ENCODE measurements at places on chromosomes 5 and 9.

DNA sequence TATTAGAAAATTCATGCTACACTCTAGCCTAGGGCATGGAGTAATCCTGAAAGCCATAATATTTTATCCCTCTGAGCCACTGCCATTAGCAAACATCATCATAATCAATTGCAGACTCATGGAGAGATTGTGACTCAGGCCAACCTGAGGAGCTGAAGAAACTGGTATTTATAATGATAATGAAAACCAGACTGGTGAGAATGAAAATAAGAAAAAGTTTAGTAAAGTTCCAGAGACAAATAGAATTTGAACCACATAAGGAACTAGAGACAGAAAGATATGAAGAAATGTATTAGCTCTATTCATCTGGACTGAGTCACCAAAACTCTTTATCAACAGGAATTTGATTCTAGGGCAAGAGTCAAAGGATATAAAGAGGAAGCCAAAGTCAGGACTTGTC, 158.7 kb downstream of the DRD1 start:
- no peak for DNase-seq

DNA sequence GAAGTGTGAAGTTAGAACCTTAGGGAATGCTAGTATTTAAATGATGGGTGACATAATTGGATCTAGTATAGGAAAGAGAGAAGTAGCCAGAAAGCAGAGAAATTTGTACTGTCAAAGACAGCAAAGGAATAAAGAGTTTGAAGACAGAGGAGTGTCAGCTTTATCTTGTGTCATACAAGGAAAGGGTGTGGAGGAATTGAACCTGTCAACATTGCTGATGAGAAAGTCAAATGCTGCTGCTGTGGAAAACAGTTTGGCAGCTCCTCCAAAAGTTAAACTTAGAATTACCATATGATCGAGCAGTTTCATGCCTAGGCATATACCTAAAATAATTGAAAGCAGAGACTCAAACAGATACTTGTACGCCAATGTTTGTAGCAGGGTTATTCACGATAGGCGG, 63.7 kb downstream of the DENND4C start:
- no peak for DNase-seq

DNA sequence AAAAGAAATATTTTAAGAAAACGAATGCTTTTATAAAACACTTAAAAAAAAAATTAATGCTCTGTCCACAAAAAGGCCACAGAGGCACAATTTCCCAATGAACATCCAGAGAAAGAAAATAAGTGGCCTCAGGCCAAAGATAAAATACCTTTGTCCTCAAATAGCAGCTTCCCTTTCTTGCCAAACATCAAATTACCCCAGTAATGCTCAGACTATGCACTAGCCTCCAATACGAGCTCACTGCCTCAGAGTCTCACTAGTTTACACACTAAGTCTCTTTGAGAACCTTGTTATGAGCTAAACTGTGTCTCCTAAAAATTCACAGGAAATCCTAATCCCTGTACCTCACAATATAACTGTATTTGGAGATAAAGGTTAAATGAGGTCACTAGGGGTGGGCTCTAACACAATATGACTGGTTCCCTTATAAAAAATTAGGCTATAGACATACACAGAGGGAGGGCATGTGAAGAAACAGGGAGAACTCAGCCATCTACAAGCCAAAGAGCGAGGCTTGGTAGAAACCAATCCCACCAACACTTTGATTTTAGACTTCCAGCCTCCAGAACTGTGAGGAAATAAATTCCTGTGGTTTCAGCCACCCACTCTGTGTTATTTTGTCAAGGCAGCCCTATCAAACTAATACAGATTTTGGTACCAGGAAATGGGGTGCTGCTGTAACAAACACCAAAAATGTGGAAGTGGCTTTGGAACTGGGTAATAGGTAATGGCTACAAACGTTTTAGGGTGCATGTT, 4.4 kb downstream of the MPDZ start:
- no peak for DNase-seq

DNA sequence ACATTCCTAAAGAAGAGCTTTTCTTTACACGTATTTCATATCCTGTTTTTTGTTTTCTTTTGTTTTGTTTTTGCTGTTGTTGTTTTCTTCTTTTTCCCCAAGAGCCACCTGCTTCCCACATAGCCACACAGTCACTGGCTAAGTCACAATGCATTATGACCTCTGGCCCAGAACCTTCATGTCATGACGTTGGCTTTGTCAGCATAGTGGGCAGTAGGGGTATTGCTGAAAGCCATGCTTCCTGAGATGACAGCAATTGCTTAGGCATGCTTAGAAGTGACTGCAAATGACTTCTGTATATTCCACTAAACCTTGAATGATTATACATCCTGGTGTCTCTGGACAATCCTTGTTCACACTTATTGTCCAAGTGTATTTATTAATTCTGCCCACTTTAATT, 375.8 kb downstream of the TAF11L14 start:
- DNase-seq: no peak

DNA sequence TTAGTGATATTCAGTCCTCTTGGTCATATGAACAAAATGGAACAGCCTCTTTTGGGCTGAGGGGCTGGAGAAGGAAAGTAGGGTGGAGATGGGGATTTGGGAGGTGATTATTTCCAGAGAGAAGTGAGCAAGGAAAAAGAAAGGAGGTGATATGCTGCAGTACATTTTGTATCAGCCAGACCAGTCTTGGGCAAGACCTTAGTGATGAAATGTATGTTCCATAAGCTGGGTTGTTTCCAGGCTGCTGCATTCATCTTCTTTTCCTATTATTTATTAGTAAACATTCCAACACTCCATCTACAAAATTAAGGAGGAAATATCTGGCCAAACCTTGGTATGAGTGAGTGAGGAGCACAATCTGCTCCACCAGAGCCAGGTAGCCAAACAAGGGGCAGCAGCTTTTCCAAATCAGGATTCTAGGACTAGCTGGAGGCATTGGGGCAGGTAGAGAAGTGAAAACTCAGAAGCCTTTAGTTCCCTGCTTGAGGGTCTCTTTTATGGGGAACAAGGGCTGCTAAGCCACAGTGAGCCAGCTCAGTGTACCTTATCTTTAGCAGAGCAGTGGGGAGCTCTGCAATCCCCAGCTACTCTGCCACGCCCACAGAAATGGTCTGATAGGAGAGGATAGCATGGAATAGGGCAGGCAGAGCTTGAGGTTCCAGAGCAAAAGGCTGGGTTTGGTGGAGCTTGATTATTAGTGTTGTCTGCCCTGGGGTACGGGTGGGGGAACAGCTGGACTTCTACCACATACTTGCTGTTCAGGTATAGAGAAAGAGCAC, 19.5 kb downstream of the RAD1 start:
- DNase-seq: no peak

DNA sequence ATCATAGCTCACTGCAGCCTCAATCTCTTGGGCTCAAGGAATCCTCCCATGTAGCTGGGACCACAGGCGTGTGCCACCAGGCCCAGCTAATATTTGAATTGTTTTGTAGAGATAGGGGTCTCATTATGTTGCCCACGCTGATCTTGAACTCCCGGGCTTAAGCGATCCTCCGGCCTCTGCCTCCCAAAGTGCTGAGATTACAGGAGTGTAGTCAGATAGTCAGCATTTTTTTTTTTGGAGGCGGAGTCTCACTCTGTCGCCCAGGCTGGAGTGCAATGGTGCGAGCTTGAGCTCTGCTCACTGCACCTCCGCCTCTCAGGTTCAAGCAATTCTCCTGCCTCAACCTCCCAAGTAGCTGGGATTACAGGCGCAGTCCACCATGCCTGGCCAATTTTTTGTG, 1.6 kb upstream of the SAR1B start:
- DNase-seq: no peak

GRCh38 chr5:15037247-15037908, 165.8 kb upstream of the ANKH start:
- no peak for DNase-seq

- DNase-seq: no peak
Observed at GRCh38 chr9:23771746-23772384, 54.2 kb downstream of the ELAVL2 start.

DNA sequence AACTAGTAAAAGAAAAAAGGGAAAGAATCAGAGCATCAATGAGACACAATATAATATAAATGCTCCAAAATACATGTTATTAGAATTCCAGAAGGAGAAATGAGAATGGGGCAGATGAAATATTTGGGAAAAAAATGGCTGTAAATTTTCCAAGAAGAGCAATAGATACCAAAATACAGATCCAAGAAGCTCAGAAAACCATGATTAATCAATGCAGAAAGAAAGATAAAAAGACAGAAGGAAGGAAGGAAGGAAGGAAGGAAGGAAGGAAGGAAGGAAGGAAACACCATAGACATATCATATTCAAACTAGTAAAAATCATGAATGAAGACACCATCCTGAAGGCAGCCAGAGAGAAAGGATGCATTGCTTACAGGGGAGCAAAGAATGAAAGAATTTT, 920.9 kb downstream of the EFNA5 start:
- DNase-seq: no peak

DNA sequence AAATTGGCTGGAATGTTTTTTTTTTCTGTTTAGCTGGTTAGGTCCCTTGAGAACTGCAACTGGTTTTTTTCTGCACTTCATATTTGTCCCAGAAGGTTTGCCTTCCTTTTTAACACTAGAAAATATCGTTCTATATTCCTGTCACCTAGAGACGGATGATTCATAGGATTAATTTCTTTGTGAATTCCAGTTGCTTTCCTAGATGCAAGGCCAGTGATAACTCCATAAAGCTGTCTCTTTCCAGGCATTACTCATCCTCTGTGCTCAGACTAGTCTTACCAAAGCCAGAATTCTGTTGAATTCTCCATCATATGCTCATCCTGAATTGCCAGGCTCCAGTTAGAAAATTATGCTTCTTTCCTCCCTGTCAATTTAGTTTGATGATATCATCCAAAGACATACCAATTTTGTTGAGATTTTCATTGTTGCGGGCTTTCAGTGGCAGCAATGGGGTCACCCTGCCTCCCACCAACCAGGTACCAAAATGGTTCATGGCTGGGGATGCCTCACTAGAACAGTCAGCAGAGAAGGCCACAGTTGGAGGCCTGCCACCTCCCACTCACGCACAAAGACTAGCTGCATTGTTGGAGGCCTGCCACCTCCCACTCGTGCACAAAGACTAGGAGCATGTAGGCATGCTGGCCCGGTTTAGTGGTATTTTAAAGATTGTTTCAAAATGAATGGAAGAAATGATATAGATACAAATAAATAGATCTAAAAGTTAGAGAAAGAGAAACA, 8.5 kb downstream of the BAAT start:
- DNase-seq: no peak

DNA sequence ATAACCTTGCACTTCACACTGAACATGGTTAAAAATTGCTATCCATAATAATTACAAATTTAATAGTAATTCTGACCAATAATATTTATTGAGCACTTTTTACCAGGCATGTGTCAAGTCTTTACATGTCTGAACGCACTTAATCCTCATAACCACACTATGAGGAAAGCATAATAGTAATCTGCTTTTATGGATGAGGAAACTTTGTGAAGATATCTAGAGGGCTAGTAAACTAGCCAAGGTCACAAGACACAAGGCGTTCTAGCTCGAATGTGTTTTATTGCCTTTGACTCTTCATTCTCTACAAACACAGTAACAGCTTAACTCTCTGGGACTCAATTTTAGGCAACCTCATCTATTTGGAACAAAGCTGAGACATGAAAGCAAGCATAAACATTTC, 205.1 kb downstream of the ARHGEF28 start:
- no peak for DNase-seq

- DNase-seq: no peak
Observed at GRCh38 chr9:69276775-69277174, 48.2 kb upstream of the ENTREP1 start.

DNA sequence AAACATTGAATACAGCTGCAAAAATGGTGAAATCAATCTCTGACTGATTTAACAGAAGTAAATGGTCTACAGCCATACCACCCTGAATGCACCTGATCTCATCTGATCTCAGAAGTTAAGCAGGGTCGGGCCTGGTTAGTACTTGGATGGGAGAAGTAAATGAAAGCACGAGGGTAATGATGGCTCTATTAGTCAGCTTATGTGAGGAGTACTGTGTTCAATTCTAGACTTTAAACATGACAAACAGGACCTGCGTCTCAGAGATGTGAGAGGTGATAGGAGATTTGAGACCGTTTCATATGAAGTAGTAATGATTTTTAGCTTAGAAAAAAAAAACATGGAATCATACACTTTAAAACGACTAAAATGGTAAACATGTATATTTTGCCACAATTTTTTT, 77.1 kb upstream of the SUSD1 start:
- no peak for DNase-seq

DNA sequence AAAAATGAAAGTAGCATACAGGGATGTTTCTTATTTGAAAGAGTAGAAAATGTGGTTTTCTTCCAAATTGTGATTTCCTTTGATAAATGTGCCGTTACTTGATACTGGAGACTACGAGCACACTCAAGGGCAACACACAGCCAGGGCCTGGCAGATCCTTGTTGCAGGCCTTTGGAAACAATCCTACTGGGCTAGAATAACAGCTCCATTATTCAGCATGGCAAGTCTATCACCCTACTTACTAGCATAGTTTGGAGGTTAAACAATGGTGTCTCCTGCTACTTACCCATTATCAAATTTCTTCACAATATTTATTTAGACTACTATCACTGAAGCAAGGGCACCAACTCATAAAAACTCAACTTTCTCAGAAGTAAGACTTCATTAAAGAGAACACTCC, 140.8 kb upstream of the ZNF608 start:
- DNase-seq: no peak

GRCh38 chr9:114677418-114677817, 4.6 kb downstream of the TEX48 start:
- no peak for DNase-seq

DNA sequence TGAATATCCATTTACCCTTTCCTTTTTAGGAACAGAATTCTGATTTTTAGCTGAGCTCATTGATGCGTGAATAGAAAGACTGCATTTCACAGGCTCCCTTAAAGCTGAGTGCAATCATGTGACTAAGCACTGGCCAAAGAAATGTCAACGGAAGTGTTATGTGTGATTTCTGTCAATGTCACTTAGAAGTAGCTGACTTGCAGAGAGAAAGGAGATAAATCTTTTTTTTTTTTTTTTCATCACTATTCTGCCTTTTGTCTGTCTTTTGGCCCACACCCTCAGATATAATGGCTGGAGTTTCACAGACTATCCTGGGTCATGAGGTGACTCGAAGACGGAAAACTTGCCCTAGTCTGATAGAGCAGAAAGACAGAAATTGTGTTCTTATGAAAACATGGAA, 39.3 kb upstream of the SLC27A6 start:
- DNase-seq: no peak

DNA sequence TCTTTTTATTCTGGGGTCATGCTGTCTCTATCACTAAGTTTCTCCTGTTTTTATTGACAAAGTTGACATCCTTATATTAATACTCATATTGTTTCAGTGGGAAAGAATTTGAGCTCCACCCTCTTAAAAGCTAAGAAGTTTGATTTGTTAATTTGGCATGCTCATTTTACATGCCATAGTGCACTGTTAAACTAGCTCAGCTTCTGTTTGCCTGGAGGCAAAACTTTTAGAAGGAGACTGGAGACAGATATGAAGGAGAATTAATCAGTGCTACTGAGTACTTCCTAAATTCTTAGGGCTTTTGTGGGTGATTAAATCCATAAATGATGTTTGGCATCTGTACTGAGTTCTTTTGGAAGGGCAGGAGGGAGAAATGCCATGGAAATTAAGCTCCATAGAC, 138.9 kb downstream of the NTRK2 start:
- DNase-seq: no peak

All from stimulated activated CD8-positive, alpha-beta memory T cell treated with anti-CD3 and anti-CD28 coated beads, Interleukin-2, amount 100 ng/mL, for 1 hour (primary cell).